ENCODE measurements at places on chromosomes 2 and 18.

GRCh38 chr18:9454061-9454703 lies 21.1 kb upstream of the RALBP1 start:
- DNase-seq = no peak

- DNase-seq = no peak
Measured at GRCh38 chr2:44722026-44722625, 219.4 kb upstream of the SIX3 start.

DNA sequence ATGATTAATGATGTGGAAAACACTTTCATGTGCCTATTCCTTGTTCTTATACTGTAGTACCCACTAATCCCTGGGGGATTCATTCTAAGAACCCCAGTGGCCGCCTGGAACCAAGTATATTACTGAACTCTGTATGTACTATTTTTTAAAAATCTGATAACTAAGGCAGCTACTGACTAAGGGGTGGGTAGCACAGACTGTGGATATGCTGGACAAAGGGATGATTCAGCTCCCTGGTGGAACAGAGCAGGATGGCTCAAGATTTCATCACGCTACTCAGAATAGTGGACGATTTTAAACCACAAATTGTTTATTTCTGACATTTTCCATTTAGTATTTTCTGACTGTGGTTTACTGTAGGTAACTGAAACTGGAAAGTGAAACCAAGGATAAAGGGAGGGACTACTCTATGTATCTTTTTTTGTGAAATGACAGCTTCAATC lies 41.8 kb upstream of the CDC42EP3 start:
- DNase-seq = no peak

GRCh38 chr2:231781798-231782726 lies 980 bp upstream of the PDE6D start:
- DNase-seq = no peak

DNA sequence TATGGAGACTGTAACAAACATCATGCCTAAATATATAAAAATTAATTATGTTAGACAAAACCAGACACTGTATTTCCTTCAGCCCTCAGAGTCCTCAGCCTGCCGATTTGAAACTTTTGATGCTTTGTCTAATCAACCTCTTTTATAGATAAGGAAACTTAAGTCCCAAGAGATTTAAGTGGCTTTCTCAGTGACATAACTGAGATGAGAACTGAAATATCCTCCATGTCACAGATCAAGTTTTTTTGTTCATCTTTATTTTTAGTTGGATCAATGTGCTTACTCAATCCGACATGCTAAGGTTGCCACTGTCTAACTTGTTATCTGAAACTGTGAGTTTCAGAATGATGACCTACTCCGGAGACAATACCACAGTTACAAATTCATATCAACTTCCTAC lies 72.3 kb downstream of the BARD1 start:
- no peak for DNase-seq

- DNase-seq = no peak
Measured at GRCh38 chr18:28143725-28144124, 33.2 kb downstream of the CDH2 start.

DNA sequence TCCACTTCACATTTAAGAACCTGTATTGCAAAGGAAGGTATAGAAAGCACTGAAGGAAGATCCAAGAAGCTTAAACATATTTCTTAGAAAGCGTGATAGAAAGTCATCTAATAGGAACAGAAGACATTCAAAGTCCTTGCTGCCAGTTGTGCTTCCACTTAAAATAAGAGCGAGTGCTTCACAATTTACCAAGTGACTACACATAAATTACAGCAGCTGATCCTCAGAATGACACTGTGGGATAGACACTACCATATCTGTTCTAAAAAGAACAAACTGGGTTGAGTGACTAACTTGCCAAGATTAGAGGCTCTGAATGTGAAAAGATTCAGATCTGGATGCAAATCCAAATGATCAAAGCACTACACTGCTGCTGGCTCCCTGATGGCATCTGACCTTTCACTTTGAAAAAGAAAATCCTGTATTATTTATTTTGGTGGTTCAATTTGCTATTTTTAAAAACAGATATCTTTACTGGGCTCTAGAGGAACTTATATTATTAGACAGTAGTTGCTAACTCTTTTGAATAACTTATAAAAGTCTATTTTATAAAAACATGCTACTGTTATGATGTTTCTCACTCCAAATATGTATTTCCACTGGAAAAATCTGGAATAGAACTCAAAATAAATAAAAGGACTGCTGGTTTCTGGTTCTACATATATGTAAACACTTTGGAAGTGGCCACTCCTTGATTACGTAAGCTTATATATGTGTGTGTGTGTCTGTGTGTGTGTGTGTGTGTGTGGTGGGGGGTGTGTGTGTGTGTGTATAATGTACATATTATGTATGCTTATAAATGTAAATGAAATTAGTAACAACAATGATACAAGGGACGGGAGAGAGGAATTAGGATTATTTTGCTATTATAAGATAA lies 57.4 kb downstream of the KIDINS220 start:
- no peak for DNase-seq

- DNase-seq = no peak
Measured at GRCh38 chr18:45571714-45572113, 43.6 kb upstream of the SLC14A2 start.

- DNase-seq = no peak
Measured at GRCh38 chr2:25349397-25349796, 7.7 kb upstream of the DNMT3A start.
